ENCODE measurements at places on chromosomes 6 and 20.

DNA sequence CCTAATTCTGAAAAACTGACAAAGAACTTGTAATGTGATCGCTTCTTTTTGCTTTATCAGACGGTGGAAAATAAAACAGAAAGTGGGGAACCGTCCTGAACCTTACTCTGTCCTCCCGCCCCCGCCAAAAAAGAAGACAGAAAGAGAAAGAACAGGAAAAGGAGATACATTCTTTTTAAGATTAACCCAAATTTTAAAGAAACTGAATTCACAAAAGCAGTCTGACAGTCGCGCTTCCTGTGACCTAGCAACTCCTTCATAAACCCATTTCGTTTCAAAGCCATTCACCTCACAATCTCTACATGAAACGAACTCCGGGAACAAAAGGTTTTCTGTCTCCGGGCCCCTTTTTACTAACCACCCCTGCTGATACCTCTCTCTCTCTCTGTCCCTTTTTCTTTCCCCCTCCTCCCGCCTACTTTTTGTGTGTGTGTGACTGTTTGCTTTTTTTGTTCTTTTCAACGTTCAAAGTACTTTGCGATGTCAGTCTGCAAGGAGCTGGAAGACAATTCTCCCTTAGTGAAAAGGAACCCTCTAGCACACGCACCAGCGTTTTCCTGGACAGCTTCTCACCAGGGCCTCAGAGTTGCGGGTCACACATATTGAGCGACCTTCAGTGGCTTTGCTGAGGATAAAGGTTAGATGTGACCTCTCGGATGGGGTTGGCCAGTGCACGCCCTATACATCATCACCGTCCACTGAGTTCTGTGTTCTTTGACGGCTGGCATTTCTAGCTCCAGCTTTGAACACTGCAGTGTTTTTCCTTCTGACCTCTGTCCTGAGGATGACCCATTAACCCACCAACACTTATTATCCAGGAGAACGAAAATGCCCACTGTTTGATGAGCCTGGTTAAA is 530 bp upstream of the NEDD9 start:
- no peak for DNase-seq

GRCh38 chr20:34716921-34717229 is 12.7 kb downstream of the TP53INP2 start:
- no peak for DNase-seq

DNA sequence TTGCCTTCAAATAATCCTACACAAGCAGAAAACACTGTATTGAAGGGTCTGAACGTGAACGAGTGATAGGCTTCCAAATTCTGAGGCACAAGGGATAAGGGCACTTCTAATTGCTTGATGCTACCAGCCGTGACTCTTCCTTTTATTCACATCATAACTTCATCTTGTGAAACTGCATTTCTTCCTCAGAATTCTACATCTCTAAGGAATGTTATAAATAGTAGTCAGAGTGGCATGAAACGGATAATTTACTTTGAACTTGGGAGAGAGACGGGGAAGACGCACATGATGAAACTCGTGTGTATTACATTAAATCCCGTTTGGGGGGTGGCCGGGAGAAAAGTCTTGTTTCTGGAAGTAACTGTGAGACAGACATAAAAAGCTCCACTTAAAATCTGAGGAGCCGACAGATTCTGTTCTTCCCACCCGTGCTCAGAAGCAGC is 754 bp downstream of the HDDC2 start:
- no peak for DNase-seq

GRCh38 chr20:46089167-46089416 is 670 bp downstream of the NCOA5 start:
- DNase-seq, result no peak

DNA sequence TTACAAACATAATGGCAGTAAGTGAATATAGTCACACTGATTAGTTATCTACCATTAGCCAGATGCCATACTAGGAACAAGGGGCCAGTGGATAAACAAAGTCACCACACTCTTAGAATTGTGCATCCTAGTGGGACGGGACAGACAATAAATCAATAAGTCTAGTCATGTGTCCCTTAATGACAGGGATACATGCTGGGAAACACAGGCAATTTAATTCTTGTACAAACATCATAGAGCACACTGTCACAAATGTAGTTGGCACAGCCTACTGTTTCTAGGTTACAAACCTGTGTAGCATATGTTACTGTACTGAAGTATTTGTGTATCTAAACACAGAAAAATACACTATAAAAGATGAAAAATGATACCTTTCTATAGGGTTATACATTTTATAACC is 123.0 kb upstream of the FAM184A start:
- no peak for DNase-seq

DNA sequence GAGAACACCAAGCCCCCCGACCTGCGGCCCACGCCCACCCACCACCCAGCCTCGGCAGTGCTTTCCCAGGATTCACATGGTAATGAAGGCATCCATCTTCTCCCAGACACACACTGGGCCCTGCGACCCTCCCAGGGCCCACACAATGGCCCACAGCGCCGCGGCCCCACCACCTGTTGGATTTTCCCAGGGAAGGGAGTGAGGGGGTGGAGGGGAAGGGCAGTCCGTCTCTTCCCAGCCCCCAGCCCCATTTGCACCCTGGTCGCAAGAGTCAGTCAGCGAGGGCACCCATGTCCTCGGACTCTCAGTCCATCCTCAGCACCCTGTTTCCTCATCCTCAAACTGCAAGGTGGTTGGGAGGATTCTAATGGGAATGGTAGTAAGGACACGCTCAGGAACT is 23.7 kb upstream of the ID1 start:
- DNase-seq, result no peak

- no peak for DNase-seq
Measured at GRCh38 chr6:88492241-88492640, 326.1 kb upstream of the CNR1 start.

- no peak for DNase-seq
Measured at GRCh38 chr6:17632934-17633333, 32.8 kb downstream of the FAM8A1 start.

- DNase-seq, result no peak
Measured at GRCh38 chr6:147624946-147625515, 116.5 kb downstream of the SAMD5 start.

GRCh38 chr6:157823001-157823527 is at the start of gene SNX9:
Gene SNX9 (plus strand): TSS chr6:157823246. CDS start chr6:157823435, 189 bp downstream.
- no peak for DNase-seq

- DNase-seq, result no peak
Measured at GRCh38 chr6:131652472-131652871, 15.4 kb downstream of the ENPP3 start.

- DNase-seq, result no peak
Measured at GRCh38 chr20:19699180-19699971, 58.7 kb upstream of the RIN2 start.

DNA sequence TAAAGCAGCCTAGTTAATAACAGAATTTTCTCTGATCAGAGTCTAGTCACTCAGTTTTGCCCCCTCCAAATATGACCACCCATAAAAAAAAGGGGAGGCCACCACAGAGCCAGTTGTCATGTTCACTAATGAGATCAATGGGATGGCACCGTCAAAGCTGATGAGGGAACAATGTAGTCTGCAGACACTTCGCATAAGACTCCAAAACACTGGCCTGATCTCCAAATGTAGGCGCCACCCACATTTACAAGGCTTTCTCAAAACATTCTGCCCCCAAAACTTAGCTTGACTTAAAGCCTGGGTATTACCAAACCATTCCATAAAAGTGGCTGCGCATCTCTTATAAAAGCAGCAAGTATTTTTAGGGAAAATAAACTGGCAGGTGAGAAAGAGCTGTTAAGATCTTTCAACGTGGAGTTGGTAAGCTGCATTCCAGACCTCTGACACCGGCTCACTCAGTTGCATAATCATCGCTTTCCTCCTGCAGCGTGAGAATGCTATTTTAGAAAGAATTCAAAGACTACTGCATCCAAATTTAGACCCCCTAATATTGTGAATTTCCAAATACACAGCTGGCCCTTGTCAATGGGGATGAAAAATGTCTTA is 59.3 kb downstream of the TBC1D7 start:
- no peak for DNase-seq

GRCh38 chr20:17580895-17581294 is 11.0 kb downstream of the DSTN start:
- no peak for DNase-seq

GRCh38 chr20:18705910-18706309 is 107.7 kb upstream of the SCP2D1 start:
- no peak for DNase-seq

- no peak for DNase-seq
Measured at GRCh38 chr6:44260451-44261297, 3.3 kb upstream of the SLC35B2 start.

- peak; percentile 17 for DNase-seq
Measured at GRCh38 chr6:33695451-33695887, 16.0 kb downstream of the UQCC2 start.

DNA sequence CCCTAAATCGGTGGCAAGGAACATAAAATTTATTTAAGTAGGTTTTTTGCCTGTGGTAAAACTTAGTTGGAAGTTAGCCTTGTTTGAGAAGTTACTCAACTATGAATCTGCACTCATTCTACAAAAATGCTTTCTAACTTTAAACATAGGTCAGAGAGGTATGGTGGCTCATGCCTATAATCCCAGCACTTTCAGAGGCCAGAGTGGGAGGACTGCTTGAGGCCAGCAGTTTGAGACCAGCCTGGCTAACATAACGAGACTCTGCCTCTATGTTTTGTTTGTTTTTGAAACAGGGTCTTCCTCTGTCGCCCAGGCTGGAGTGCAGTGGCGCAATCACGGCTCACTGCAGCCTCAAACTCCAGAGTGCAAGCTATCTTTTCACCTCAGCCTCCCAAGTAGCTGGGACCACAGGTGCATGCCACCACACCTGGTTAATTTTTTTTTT is 16.2 kb downstream of the USP49 start:
- DNase-seq, result no peak

DNA sequence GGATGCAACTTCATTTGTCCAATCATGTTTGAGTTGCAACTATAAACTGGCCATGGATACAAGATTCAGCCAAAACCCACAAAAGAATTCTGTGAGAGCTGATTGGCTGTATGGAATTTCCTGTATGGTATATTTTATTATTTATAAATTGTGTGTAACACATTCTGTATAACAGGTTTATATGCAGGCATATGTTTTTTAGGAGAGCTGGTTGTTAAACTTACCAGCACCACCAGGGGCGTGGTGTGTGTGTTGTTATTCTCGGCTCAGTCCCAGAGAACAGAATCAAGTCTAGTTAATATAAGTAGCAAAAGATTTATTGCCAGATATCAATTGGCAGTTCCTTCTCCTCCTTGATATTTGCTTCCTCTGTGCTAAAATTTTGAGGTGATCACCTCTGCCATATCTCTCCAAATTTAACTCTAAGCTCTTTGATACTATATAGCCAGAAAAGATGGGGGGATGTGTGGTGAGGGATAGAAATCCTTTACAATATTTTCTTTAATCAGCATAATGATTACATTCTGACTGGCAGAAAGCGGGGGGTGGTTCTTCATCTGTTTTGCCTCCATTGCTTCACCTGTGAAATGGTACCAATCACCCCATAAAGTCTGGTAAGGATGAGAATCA is 22.9 kb downstream of the CNBD2 start:
- no peak for DNase-seq

DNA sequence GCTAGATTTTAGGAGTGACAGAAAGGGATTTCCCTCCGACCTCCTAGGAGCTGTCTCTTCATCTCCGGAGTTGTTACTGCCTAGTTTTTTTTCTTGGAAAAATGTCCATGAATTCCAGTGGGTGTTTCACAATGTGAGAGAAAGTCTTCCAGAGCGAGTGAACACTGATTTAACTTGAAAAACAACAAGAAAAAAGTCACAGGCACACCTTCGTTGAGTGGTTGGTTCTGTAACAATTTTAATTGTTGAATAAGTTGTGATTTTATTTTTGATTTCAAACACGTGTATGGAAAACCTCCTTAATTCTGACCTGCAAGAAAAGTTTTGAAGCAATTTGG is 2.9 kb downstream of the TFAP2C start:
- no peak for DNase-seq

DNA sequence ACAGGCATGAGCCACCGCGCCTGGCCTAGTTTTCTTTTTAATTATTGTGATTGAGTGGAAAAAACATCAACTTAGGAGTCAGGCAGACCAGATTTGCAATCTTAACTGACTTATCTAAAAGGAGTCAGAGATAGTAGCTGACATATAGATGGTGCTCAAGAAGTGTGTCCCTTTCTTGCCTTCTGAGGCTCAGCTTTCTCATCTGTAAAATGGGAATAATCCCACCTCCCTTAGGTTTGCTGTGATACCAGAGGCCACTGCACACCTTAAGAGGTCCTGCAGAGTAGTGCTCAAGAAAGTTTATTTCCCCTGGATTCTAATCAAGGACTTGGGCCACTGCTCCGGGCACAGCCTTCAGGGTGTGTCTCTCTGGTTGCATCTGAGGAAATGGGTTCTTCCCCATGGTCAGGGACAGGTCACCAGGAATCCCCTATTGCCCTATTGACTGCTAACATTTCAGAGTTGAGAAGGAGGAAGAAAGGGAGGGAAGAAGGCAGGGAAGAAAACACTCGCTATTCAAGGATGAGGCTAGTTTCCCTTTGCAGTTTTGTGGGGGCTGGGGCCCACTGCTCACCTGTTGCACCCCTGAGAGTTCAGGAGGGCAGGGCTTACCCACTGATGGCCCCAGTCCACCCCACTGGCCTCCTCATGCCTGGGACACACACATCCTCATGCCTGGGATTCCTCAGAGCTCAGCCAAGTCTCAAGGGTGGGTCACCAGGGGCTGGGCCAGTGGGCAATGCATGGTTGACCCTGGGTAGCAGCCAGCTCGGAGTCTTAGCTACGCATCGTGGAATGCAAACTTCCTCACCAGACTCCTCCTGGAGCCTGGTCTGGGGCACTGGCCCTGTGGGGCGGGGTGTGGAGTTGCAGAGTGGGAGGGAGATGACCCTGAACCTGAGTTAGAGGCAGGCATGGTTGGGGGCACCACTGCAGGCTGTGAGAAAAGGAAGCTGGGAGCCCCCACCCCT is 21.2 kb downstream of the C6orf132 start:
- no peak for DNase-seq

- DNase-seq, result no peak
Measured at GRCh38 chr6:105836889-105837288, 249.2 kb upstream of the PRDM1 start.

DNA sequence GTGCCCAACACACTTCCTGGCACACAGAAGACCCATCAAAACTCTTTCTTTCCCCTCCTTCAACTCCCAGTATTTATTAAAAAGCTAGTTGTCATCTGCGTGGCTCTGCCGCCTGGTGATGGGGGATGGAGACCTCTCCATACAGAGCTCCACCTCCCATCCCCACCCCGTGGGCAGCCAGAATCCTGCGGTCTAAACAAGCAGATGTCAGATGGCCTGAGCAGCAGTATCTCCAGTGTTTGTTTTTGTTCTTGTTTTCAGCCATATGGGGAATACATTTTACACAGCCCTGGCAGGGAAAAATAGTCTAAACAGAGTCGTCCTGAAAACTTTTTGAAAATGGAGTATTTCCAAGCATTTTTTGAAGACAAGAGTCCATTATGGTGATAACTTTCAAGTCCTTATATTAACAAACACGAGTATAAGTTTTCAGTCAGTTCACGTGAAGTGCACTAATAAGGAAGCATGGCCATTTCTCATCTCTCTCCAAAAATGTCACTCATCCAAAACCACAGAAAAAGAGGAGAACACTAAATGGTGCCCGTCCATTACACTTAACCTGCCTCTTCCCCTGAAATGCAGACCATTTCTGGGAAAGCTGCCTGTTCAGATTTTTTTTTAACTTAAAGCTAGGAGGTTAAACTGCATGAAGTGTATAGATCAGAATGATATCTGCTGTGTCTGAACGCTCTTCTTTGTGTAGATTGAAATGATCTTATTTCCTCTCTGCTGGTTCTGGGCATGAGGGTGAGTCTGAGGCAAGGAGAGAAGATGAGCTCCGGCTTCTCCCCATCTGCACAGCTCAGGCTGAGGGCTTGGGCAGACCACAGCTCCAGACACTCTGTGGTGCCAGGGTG is 91.0 kb downstream of the TCP11 start:
- peak; percentile 48 for DNase-seq

GRCh38 chr6:116108836-116109235 is 8.2 kb downstream of the NT5DC1 start:
- DNase-seq, result peak; percentile 25
